NCI-H1436 treated with DMSO at 0.1 percent for 48 hours (cell line): ENCODE measurements at places on chromosomes 4 and X.

DNA sequence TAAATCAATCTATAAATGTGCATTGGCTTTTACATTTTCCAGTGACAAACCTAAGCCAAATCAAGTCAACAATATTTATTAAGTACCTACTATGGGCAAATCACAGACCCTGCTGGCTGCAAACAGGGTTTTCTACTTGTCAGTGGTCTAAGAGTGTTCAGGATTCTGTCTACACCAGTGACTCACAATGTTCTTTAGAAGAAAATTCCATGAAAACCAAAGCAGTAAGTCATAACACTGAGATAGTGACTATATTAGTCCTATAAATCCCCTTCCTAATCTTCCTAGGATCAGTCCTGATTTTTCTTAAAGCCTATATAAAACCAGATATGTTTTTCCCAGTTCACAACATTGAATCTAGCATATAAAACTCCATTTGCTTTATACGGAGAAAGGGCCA, 69.7 kb downstream of the PPP3CA start:
- no peak for DNase-seq

DNA sequence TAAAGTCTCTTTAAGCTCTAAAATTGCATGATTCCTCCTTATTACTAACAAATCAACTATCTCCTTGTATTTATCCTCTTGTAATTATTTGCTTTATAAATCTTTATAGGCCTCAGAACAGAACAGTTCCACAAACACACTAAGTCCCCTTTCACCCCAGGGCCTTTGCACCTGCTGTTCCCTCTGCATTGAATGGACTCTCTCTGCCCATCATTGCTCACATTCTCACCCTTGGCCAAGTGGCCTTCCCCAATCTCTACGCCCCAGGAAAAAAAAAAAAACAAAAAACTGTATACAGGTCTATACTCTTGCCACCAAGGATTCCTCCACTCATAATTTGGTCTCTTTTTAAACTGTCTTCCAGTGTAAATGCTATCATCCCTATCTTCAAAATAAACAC, 53.7 kb downstream of the TEC start:
- DNase-seq, result no peak

GRCh38 chr4:108384544-108384943, 215.8 kb upstream of the LEF1 start:
- DNase-seq, result no peak

DNA sequence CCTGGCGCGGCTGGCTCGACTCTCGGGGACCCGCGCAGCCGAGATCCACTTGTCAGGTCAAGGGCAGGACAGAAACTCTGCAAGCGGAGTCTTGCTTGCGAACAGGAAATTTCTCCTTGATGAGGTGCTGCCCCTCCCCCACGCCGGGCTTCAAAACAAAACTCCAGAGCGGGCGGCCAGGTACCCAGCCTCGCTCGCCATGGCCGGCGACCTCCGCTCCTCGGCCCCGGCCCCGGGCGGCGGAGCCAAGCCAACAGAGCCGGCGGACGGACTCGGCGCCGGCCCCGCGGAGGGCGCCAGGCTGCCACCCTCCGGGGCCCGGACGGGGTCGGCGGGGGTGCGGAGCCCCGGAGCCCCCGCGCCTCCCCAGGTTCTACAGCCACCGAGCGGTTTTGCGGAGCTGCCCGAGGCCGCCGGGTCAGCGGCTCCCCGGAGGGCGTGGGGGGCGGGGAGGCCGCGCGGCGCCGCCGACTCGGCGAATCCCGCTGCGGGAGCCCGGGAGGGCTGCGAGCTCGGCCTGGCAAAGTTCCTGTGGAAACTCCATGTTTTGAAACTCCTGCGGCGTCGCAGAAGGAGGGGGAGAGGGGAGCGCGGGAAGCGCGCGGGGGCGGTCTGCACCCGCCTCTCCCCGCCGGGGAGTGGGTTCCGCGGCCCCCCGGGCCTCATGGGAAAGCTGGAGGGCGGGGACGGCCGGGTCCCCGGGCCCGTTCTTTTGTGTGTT, 11.7 kb upstream of the BCOR start:
- no peak for DNase-seq

- no peak for DNase-seq
Measured at GRCh38 chrX:10952619-10953018, 158.5 kb upstream of the HCCS start.

- DNase-seq, result no peak
Measured at GRCh38 chr4:56757261-56757746, 64.2 kb downstream of the SPINK2 start.

DNA sequence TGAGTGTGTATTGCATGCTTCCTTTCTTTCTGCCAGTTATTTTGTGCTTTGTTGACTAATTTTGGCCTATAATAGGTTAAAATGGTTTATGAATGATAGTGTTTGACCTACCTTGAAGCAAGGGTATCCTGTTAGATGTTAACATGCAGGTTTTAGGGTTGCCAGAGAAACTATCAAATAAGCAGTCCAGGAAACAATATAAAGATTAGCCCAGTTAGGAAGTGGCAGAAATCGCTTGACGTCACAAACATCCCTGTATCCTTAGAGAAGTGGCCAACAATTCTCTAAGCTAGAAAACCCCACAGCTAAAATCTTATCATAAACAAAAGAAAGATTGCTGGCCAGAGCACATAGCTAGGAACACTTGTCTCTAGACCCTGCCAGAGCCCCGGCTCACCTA, 3.8 kb downstream of the NAP1L5 start:
- DNase-seq, result no peak

DNA sequence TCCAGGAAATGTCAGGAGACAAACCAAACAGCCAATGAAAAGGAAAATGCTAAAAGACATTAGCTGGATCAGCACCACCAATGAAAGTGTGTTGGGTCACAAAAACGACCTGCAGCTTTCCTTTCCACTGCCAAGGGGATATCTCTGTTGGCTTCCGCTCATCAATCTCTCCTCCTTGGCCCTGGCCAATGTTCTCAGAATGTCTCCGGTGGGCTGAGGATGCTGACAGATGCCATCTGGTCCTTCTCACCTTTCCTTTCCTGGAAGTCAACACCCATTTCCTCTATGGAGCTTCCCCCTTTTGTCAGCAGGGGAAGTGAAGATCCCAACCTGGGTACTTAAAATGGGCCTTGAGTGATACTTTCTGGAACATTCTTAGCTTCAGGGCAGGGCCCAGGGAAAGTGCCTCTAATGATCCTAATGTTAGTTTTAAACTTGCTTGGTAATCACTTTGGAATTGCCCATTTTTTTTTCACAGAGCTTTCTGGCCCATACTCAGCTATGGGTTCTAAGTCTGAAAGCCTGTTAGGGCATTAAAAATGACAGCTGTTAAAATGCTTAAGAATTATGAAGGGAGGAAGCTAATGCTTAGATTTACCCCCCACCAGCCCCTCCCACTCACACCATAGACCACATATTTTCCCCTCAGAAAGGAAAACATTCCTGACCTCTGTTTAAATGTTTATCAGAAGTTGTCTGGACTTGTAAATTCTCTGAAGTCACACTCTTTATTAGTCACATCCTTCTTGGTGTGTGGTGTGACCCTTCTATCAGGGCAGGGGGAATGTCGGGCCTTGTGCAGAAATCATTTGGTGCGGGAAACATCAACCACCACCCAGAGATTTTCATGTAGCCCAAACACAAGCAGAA, 29.2 kb downstream of the IGFBP7 start:
- no peak for DNase-seq

DNA sequence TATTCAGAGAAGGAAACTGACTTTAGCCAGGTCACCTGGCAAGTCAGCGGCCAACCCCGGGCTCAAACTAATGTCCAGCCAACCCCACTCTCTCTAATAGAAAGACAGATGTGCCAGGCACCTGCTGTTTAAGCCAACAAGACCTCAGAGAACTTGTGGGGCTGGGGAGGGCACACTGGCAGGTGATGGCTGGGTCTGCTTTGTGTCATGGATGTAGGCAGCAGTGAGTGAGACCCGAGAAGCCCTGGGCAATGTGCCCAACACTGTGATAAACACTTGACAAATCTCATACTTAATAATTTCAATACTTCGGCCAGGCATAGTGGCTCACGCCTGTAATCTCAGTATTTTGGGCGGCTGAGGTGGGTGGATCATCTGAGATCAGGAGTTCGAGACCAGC, 9.0 kb upstream of the CD99L2 start:
- DNase-seq, result no peak

DNA sequence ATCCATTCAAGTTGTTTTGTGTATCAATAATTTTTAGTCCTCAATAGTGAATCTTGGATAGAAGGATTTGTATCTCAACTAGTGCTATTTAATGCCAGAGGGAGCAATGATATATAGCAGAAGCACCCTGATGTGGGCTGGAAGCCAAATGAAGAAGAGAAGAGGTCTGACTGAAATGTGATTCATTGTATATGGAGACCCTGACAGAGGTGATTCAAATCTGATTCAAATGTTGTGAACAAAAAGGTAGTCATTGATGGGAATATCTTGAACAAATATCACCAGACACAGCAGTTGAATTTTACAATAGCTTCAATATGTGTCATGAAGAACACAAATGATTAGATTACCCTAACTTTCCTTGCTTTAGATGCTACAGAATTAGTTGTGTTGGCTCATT, 27.5 kb upstream of the SULT1B1 start:
- DNase-seq, result no peak

DNA sequence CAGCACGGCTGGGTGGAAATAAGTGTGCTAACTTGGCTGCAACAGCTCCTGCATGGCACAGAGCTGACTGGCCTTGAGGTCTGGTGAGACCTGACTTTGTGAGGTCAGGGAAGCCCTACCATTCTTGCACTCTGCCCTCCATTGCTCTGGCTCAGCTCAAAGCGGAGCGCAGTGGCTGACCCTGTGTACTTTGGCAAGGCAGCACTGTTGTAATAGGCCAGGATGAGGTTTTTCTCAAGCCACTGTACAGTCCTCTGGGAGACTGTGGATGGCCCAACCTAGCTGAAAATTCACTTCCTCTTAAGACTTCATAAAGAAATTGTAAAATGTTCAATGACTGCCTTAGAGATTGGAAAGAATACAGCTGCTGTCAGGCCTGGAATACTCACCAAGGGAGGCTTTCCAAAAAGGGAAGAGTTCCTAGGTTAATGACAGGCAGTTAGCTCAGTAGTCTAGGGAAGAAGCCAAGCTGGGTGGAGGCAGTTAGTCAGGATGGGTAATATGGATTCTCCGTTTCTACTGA, 129.8 kb downstream of the GUCY2F start:
- DNase-seq, result no peak

DNA sequence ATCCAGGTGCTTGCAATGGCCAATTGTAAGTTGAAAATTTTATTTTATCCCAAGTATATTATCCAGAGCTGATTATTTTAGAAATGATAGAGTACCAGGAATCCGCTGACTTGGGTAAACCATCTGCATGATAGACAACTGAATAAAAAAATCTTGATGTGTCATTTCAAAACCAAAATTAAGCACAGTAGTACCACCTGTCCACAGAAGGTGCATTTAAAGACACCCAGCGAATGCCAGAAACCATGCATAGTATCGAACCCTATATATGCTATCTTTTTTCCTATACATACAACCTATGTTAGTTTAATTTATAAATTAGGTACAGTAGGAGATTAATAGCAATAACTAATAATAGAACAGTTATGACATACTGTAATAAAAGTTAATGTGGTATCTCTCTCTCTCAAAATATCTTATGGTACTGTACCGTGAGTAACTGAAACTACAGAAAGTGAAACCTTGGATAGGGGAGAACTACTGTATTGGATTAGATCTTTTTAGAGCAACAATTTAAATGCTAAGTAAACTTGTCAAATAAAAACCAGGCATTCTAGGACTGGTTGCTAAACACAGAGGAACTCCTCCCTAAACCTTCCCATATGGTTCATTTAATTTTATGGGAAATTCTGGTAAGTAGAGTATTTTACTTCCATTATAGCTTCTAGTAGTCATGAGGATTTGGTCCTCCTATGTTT, 6.2 kb downstream of the NEIL3 start:
- no peak for DNase-seq

- no peak for DNase-seq
Measured at GRCh38 chrX:11426712-11427452, 133.7 kb downstream of the AMELX start.

- no peak for DNase-seq
Measured at GRCh38 chr4:176413171-176413570, 93.4 kb downstream of the SPCS3 start.

DNA sequence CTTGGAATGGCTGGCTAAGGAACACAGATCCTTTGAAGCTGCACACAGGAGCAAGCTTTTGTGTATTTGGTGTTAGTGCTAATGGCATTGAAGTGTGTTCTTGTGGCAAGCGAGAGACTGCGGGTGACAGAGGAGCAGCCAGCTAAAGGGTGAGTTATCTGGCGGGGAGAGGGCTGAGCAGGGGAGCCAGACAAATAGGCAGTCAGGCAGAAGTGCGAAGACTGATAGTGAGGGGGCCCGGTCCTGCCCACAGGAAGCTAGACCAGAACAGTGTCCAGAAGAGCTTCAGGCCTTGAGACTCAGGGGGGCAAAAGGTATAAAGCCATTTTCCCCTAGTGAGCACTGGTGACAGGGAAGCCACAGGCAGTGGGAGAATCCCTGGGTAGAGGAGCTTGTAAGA, 49.6 kb upstream of the MAMLD1 start:
- no peak for DNase-seq

DNA sequence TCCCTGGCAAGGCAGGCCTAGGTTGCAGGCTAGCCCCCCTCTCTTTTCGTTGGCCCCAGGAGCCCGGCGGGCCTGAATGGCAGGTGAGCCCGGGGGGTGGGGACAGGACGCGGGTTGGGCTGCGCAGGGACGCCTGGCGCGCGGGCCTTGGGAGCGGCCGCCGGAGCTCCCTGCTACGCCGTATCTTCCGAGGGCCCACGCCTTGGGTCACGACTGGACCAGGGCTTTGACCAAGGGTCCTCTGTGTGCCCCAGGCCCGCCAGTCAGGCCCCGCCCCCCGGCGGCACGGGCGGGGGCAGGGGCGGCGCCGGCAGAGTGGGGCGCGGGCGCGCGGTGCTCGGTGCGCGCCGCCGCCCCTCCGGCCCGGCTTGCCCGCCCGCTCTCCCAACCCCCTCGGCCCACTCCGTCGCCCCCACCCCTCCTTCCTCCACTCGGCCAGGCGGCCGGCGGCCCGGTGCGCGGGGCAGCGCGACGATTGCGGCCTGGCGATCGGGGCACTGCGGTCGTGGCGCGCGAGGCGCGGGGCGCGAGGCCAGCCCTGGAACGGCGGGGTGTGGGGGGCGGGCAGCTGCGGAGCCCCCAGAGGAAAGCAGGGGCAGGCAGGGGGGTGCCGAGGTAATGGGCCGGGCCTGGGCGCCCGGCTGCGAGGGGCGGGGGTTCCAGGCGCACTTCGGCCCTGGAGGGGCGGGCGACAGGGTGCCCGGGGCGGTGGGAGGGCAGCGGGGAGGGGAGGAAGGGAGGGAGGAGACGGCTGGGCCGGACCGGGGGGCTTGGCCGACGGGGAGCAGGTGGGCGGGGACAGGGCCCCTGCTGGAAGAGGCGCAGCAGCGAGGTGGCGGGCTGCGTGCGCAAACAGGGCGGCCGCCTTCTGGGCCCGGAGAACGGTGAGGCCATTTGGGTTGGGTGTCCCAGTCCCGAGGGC, at the start of gene PRRG3:
TSS of gene PRRG3 (plus strand) at position 798 of the 922 bp plus-strand sequence. CDS start 3,357 bp downstream, outside the sequence.
- no peak for DNase-seq

DNA sequence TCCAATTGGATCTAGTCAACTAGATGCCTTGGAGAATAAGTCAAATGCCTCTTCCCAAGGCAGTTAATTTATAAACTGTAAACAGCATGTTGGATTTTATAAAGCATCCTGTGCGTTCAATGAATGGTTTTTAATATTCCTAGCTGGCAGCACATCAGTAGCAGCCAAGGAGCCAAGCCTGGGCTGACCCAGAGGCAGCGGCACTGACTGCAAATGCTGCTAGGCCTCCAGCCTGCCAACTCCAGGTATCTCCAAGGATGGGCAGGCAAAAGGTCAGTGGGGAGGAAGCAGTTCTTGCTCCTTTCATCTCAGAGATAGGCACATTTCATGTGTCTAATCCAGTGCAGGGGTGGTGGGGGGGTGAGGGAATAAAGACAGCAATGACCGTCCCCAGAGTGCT, 9.5 kb downstream of the NDP start:
- DNase-seq, result no peak
